ENCODE measurements at places on chromosomes 6 and 20.

GRCh38 chr20:48862279-48862678 is 34.5 kb upstream of the PREX1 start:
- no peak for DNase-seq

GRCh38 chr6:73691512-73691911 is 4.5 kb upstream of the CD109 start:
- DNase-seq: no peak

DNA sequence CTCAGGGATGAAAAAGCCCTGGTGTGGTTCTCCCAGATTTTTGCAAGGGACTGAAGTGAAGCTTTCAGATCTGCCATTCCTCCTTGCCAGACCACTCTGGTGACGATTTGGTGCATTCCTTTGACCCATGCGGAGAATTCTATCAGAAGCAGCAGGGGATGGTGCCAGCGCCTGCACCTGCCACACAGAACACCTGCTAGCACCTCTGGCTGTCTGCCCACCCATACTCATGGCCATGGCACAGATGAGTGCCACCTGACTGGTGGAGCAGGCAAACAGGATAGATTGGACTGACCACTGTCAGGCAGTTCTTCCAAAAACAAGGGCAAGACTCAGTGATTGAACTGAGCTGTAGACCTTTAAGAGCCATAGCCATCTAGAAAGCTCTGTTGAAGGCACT is 107.1 kb downstream of the CDYL start:
- no peak for DNase-seq

GRCh38 chr6:147530132-147531060 is 21.9 kb downstream of the SAMD5 start:
- DNase-seq: no peak

DNA sequence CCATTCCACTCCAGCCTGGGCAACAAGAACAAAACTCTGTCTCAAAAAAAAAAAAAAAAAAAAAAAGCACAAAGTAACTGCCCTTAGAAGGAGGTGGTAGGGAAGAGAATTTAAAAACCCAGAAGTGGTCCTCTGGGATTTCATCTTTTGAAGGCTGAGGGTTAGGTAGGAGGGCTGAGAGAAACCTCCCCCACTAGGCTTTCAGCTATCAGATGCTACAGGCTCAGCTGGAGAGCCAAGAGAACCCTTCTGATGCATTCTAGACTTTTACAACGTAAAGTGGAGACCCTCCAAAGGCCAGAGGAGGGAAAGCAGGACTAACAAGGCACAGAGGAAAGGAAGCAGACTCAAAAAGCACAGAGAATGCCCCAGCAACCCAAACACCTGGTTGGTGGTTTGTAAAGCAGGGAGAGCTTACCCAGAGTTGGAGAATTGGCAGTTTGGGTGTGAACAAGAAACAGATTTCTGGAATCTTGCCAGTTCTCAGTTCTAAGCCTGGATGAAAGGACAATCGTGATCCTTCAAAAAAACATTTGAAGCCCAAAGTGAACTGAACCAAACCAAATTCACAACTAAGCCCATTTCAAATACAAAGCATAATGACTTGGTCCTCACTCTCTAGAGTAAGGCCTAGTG is 23.2 kb upstream of the SPAG4 start:
- DNase-seq: no peak

DNA sequence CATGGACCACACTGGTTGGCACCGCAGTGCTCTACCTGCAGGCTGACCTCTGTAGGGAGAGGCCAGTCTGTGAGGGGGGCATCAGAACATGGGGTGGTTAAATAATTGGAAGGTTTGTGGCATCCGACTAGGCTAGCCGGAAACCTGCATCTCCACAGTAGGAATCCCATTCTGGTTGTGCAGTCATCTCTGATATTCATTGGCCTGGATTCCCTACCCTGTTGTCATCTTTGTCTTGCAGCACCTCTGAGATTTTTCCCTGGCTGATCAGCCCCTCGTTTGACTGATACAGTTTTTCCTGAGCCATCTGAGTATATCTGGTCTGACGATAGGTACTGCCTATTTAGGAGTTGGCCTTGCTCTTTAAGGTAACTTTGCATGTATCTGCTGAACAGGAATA is 259.4 kb downstream of the TMEM242 start:
- DNase-seq: no peak

DNA sequence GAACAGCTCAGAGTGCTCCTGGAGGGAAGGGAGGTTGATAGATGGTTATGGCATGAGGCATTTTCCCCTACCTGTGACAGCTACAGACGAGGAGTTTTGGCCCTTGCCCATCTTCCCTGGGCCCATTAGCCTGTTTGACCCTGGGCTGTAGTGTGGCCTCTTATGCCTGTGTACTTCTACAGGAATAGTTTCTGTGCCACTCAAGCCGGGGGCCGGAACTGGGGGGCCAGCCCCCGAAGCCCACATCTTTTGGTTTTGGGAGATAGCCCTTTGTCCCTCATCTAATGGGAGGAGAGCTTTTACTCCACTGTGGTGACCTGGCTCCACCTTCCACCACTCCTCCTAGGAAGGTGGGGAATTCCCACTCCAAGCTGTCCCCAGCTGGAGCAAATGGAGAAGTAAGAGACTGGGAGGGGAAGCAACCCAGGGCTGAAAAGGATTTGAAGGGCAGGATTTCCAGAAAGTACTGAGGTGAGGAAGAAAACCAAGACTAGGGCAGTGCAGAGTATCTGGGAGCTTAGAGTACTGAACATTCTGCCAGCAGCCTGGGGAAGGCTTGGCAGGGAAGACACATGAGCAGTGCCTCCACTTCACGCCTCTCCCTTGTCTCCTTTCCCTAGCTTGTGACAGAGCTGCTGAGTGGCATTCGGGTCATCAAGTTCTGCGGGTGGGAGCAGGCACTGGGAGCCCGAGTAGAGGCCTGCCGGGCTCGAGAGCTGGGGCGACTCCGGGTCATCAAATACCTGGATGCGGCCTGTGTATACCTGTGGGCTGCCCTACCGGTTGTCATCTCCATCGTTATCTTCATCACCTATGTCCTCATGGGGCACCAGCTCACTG is 6.9 kb downstream of the ABCC10 start:
- no peak for DNase-seq

DNA sequence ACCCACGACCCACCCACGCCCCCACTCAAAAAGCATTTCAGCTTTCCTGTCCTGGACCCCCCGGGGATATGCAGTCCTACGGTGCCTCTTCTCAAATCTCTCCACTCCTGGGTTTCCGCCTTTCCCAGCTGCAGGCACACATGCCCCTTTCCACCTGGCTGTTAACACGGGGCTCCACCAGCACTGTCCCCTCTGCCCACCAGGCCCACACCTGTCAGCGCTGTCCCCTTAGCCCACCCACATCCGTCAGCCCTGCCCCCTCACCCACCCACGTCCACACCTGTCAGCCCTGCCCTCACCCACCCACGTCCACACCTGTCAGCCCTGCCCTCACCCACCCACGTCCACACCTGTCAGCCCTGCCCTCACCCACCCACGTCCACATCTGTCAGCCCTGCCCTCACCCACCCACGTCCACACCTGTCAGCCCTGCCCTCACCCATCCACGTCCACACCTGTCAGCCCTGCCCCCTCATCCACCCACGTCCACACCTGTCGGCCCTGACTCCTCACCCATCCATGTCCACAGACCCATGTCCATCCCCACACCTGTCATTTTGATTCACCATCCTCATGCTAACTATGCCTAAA is 11.6 kb downstream of the RNASET2 start:
- DNase-seq: no peak

DNA sequence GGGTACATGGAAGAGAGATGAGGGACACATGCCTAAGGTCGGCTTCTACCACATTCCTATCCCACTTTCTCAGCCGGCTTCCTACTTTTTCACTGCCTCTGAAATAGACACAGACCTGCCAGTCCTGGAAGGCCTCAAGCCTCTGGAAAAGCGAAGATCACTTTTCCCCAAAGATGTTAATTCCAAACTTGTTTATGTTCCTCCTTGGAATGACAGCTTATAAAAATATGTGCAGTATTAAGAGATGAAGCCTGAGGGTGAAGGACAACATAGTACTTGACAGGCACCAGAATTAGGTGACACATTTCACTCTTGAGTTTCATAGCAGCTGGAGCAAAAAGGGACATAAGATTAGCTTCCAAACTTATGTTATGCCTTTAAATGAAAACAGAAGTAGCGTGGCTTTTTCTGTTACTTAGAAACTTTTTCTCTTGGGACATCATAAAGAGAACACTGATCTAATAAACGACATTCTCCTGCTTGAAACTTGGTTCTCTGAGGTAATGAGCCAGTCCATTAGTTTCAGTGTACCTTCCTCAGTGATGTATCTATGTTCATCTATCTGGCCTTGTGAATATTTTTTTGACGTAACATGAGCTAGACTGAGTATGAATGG is 25.3 kb downstream of the FOXO3 start:
- DNase-seq: no peak

DNA sequence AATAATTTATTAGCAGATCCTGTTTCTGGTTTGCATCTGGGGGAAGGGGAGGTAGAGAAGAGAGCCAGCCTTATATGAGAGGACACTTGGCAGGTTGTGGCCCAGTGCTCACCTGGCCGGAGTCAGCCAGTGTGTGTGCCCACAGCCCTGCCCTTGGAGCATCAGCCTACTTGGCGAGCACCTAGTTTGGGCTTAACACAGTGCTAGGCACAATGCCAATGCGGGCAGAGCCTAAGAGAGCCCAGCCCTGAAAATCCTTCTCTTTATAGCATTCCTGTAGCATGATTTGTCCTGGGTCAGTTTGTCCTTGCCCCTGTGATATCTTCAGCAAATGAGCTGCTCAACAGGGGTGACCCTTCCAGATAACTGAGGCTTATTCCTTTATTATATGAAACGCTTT is 73.0 kb downstream of the SLX4IP start:
- DNase-seq: no peak

GRCh38 chr20:53434662-53435061 is 159.0 kb downstream of the ZNF217 start:
- no peak for DNase-seq

GRCh38 chr6:109793792-109794191 is 102.7 kb downstream of the FIG4 start:
- no peak for DNase-seq

DNA sequence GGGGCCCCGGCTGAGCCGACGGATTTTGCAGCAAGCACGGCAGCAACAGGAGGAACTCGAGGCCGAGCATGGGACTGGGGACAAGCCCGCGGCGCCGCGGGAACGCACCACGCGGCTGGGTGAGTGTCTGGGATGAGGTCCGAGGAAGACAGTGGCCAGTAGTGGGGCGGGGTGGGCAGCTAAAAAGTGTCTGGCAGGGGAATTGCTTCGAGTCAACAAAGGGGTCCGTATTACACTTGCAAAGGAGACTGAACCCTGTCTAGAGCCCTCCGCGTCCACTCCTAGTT is 356 bp downstream of the BYSL start:
- no peak for DNase-seq

GRCh38 chr6:141309295-141309694 is 823.4 kb upstream of the GJE1 start:
- DNase-seq: no peak

DNA sequence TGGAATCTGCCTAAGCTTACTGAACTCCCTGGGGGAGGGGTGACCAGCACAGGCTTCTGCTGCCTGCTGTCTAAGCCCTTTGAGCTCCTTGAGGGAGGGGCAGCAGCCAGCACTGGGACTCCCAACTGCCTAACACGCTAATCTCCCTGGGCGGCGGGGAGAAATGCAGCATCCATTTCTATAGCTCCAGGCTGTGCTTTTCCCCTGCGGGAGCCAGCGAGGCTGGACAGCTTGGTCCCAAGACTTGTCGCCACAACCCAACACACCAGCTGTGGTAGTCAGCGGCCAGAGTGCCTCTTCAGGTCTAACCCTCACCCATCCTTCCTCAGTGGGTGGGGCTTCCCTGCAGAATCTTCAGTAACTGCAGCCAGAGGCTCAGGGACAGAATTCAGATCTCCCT is 64.6 kb downstream of the VGLL2 start:
- no peak for DNase-seq

- no peak for DNase-seq
These were observed 186.7 kb downstream of the SMOC2 start for GRCh38 chr6:168627506-168628175.

GRCh38 chr6:81999826-82000225 is 247.3 kb upstream of the TENT5A start:
- no peak for DNase-seq

GRCh38 chr6:151548201-151548600 is 54.4 kb downstream of the CCDC170 start:
- no peak for DNase-seq

GRCh38 chr6:46926481-46926880 is 4.7 kb upstream of the ADGRF5 start:
- DNase-seq: no peak

GRCh38 chr20:35757098-35757705 is 14.6 kb upstream of the PHF20 start:
- DNase-seq: no peak

GRCh38 chr6:7367408-7367807 is 22.1 kb downstream of the CAGE1 start:
- DNase-seq: no peak

DNA sequence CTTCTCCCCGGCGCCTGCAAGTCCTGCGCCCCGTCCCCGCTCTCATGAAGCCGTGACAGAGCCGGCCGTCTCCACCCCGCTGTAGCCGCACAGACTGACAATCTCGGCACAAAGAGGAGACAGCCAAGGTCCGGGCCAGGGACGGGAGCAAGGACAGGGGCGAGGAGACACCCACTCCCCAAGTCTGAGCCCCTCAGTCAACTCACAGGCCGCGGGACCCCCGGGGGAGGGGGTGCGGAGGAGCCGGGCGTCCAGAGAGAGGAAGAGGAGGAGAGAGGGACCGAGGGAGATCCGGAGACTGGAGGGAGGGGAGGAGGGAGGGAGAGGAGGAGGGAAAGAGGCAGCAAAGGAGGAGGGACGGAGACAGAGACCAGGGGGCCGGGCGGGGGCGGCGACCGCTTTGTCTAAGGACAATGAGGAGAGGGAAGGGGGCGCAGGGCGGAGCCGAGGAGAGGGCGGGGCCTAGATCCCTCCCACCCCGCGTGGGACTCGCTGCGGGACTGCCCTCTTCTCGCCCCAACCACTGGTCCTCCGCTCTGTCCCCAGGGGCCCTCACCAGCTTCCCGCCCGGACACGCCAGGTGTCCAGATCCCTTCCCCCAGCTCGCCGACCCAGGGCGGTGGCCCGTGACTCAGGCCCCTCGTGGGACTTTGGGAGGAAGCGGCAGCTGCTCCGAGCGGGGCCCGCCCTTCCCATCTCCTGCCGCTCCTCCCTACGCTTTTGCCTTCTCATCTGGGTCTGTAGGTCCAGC is 638 bp upstream of the PPP1R18 start:
- peak; percentile 89 for DNase-seq

DNA sequence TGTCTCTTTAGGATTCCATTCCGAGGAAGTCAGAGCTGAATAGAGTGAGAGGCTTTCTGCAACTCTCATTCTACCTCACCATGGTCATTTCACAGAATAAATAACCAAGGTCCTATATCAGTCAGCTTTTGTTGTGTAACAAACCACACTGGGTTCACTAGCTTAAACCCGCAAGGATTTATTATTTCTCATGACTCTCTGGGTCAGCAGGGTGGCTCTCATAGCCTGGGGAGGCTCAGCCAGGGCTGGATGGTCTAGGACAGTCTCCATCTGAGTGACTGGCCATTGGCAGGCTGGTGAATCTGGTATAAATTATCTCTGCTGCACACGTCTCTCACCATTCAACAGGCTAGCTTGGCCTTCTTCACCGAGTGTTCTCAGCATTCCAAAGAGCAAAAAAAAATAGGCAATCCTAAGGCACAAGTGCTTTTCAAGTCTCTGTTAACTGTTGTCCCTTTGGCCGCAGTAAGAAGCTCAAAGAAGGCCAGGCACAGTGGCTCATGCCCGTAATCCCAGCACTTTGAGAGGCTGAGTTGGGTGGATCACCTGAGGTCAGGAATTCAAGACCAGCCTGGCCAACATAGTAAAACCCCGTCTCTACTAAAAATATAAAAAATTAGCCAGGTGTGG is 39.7 kb downstream of the ISM1 start:
- no peak for DNase-seq

- DNase-seq: no peak
These were observed 113.9 kb downstream of the PRDM1 start for GRCh38 chr6:106199998-106200397.
